ENCODE measurements at places on chromosomes 6 and 20. TPM values are rescaled to one million over a fixed set of nuclear protein-coding genes. Genes with fewer than 3 reads are reported as not detected.

Gene REM1
- total RNA-seq, result 0.20 TPM

Gene LAMA5
- total RNA-seq, result 408 TPM

Gene IGF2R
- total RNA-seq, result 32.4 TPM

Gene LCA5
- 0.26 TPM for total RNA-seq

Gene LY86
- total RNA-seq, result not detected

Gene ID1
- total RNA-seq, result 288 TPM
